Epithelial cell of proximal tubule (primary cell): ENCODE measurements at places on chromosomes 16 and 17.

DNA sequence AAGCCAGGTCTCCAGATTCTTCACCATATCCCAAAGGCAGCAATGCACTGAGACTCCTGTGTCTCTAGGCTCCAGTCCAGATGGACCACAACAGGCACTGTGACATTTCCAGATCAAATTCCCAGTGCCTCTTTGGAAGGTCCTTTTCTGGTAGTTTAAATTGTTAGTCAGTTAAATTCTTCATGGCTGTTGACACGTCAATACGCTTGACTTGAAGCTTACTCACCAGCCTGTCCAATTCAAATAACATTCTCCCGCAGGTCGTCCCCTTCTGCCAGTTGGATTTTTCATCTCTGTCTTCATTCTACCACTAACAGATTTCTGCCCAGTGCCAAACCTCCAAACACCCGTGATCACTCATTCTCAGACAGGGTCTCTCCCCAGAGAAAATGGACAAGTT is 86.7 kb downstream of the SHISA9 start:
- DNase-seq: no peak

DNA sequence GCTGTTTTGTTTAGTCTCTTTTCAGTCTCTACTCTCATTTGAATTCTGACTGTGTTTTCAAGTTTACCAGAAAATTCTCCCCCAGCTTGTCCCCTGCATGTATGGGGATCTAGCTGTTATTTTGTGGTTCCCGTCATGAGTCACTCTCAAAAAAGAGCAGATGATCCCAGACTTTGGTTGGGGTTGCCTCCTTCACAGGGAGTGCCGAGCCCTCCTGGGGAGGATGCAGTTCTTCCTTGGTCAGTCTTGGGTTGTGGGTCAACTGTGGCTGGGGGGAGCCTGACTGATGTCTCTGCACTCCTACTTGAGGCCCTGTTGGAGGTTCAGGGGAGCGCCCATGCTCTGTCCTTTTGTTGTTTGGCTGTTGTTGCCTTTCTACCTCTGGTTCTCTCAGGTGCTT is 37.7 kb downstream of the EPN2 start:
- no peak for DNase-seq

GRCh38 chr16:11094075-11094856 is 149.9 kb downstream of the CLEC16A start:
- DNase-seq: no peak

DNA sequence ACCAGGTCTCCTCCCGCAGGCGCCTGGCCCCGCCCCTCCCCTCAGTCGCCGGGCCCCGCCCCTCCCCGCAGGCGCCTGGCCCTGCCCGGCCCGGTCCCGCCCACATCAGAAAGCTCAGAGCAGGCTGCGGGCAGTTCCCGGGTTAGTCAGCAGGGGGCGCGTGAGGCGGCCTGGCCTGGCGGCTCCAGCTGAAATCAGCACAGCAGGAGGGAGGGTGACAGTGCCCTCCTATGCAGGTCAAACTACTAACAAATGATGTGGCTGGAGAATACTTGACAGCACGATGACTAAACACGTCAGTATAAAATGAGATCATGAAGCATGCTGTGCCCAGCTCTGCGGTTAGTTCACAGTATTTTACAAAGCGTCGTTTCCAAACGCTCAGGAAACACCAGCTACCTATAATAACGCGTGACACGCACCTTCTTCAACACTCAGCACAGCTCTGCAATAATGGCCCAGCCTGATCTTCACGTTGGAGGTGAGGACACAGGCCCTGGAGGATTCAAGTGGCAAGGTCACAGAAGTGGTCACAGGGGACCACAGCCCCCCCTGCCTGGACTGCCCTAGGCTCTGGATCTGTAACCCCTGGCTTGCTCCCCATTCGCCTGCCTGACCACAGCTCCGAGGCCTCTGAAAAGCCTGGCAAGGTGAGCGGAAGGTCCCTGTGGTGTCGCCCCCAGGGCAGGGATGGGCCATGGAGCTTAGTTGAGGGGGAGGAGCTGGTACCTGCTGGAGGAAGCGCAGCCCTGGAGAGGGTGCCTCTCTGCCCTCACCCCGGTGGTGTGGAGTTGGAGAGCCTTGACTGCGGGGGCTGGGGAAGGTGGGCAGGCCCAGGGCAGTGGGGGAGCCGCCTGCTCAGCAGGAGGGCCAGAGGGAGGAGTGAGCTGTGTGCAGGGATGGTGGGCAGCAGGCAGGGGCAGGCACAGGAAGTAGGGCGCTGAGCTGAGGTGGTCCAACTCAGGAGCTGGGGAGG is 81.2 kb downstream of the KCNJ12 start:
- DNase-seq: peak; percentile 37

GRCh38 chr17:4422864-4423263 is 10.9 kb upstream of the SPNS3 start:
- DNase-seq: no peak

GRCh38 chr17:41002814-41003213 is 3.1 kb upstream of the KRTAP3-2 start:
- DNase-seq: no peak

GRCh38 chr16:84455031-84455430 is 49.4 kb downstream of the MEAK7 start:
- no peak for DNase-seq

DNA sequence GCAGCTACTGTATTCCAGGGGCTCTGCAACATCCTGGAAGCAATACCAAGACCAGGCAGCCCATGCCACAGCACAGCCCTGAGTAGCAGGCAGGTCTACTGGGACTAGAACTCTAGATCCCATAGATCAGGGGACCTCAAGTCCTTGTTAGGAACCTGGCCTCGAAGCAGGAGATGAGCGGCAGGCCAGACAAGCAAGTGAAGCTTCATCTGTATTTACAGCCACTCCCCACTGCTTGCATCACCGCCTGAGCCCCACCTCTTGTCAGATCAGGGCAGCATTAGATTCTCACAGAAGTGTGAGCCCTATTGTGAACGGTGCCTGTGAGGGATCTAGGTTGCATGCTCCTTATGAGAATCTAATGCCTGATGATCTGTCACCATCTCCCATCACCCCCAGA is 295.7 kb upstream of the TNRC6C start:
- DNase-seq: no peak

- no peak for DNase-seq
Measured at GRCh38 chr17:67531291-67531690, 154.2 kb downstream of the PITPNC1 start.

DNA sequence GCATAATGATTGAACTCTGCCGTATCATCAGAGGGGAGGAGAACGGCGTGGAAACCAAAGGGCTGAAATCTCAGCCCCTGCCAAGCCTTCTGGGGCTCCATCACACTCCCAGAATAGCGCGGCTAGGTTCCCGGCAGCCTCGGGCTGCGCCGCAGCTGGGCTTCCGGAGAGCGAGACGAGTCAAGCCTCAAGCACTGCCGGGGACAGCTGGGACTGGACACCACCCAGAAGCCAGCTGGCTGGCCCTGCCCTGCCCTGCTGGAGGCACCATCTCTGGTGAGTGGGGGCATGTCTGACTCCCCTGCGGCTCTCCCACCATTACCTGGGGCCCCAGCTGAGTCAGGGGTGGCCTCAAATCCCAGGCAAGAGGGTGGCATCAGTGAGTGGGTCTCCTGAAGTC is 7.2 kb upstream of the GPRC5C start:
- DNase-seq: no peak

DNA sequence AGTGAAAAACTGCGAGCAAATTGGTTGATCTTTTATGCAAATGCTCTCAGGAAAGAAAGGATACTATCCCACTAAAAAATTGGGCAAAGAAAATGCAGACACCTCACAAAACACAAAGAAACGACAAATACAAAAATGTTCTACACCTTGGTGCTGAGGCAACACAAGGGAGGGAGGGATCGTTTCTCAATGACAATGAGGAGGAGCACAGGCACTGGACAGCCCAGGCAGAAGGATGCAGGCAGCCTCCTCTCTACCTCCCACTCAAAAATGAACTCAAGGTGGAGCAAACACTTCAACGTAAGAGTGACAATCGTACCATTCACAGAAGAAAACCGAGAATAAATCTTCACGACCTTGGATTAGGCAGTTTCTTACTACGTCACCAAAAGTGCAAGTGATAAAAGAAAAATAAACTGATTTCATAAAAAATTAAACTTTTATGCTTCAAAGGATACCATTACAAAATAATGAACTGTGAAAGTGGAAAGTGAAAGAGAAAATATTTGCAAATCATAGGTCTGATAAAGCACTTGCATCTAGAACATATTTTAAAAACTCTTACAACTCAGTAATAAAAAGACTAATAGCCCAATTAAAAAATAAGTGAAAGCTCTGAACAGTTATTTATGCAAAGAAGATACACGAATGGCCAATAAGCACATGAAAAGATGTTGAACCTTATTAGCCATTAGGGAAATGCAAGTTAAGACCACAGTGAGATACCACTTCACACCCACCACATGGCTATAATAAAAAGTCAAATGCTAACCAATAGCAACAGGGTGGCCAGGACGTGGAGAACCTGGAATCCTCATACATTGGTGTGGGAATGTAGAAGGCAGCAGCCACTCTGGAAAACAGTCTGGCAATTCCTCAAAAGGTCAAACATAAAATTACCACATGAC is 80.8 kb upstream of the TRAP1 start:
- DNase-seq: no peak

DNA sequence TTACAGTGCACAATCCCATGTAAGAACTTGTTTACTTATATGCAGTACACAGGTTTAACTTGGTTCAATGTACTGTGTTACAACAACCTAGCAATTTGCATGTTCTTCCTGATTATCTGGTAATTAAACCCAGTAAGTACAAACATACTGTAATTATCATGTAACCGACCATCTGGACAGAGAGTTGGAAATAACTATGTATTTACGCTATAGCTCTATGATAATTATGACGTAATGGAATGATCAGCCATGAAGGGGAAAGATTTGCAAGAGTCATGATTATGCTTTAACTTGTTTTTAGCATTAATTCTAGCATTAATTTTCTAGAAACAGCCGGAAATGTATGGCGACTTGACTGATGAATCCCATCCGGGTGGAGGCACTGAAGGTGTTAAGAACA is 74.8 kb upstream of the SALL1 start:
- DNase-seq: no peak

GRCh38 chr16:48537909-48538745 is 71.9 kb downstream of the N4BP1 start:
- DNase-seq: no peak

DNA sequence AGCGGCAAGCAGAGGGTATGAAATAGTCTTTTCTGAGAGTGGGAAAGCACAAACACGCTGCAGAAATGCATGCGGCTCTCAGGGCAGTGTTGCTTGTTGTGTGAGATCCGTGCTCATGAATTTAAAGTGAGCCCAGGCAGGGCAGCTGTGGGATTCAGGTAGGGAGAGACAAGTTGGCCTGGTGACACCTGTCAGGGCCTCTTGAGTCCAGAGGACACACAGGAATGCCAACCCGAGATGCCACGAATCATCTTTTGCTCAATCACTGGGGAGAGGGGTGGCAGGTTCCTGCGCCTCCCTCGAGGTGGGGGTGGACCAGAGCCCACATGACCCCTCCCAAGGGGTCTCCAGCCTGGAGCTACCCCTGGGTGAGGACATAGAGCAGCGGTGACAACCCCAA is 211.9 kb downstream of the GSG1L start:
- no peak for DNase-seq

GRCh38 chr16:75078886-75079285 is 37.7 kb downstream of the LDHD start:
- DNase-seq: no peak

DNA sequence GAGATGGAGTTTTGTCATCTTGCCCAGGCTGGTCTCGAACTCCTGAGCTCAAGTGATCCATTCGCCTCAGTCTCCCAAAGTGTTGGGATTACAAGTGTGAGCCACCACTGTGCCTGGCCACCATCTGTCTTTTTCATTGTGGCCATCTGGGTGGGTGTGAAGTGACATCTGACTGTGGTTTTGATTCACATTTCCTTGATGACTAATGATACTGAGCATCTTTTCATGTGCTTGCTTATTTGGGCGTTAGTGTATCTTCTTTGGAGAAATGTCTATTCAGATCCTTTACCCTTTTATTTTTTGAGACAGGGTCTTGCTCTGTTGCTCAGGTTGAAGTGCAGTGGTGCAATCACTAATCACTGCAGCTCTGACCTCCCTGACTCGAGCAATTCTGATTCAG is 53.9 kb upstream of the ERN1 start:
- no peak for DNase-seq

DNA sequence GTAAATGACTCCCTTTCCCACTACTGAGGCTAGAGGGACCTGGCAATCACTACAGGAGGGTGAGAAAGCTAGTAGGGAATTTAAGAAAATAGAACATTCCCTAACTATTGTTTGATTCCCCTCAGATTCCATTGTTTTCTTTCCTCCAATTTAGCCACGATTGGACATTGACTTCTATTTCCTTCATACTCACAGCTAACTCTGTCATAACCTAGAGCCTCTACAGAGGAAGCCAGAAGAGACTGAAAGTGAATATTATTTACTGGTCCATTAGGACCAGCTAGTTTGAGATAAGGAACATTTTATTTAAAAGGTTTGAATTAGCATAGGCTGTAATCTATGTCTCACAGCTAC is 14.9 kb downstream of the SNF8 start:
- no peak for DNase-seq

GRCh38 chr17:76969598-76970172 is 101.5 kb downstream of the MGAT5B start:
- no peak for DNase-seq

- no peak for DNase-seq
Measured at GRCh38 chr17:67055811-67056745, 11.7 kb downstream of the CACNG1 start.

DNA sequence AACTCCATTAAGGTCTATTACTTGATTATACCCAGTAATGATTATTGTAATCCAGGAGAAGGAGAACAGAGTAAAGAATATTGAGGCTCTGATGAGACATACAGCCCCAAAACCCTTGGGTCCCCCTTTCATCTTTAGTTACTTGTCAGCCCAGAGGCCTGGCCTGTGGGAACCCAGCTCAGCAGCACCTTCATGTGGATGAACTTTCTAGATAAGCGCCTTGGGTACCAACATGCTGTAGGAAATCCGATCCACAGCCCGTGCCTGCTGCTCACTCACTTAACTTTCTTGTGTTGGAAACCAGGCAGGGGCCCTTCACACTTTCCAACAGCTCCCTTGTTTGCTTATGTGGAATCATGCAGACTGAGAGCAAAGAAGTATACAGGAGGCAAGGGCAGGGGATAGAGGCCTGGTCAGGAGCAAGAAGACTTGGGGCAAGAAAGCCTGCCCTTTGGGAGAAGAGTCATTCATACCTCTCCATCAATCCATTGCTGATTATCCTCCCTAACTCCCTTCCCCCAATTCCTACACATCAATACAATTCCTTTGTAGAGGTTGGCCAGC is 64.0 kb upstream of the SOX9 start:
- no peak for DNase-seq
